ENCODE measurements at places on chromosomes 12 and 14. TPM values are rescaled to one million over a fixed set of nuclear protein-coding genes. Genes with fewer than 3 reads are reported as not detected.

- DNase-seq, result no peak
These were observed 282.3 kb downstream of the CACNA1C start for GRCh38 chr12:2335109-2335508.

DNA sequence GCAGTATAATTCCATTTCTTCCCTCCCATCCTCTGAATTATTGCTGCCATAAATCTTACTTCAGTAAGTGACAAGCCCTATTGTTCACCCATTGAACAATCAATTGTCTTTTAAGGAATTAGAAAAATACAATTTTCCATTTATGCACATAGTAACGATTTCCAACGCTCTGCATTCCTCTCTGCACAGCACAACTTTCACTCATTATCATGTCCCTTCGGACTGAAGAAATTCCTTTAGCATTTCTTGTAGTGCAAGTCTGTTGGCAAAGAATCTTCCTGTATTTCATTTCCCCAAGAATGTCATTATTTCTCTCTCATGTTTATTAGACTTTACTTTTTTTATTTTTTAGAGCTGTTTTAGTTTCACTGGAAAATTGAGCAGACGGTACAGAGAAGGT lies 252.1 kb upstream of the RTL1 start:
- DNase-seq, result no peak

- DNase-seq, result no peak
These were observed 46.9 kb downstream of the BTG1 start for GRCh38 chr12:92098594-92099380.

GRCh38 chr14:75851574-75851866 lies 130.3 kb downstream of the TGFB3 start:
- no peak for DNase-seq

- no peak for DNase-seq
These were observed 18.9 kb downstream of the TMEM120B start for GRCh38 chr12:121731473-121731872.

DNA sequence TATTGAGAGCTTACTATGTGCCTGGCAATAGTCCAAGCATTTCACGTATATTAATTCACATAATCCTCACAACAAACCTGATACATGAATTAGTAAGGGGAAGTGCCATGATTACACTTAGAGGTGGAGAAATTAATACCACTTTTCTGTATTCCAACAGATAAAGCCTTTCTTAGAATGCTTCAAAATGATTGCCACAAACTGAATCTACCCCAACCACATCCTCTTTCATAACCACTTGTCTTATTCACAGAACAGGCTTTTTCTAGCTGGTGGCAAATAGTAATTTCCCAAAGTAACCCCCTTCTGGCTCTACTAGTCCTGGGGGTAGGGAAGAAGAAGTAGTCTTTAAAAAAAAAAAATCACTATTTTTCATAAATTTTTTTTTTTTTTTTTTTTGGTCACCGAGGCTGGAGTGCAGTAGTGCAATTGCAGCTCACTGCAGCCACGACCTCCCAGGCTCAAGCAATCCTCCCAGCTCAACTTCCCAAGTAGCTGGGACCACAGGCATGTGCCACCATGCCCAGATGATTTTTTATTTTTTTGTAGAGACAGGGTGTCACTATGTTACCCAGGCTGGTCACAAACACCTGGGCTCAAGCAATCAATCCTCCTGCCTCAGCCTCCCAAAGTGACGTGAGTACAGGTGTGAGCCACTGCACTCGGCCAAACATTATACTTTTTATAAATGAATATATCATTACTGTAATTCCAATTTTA lies 59.0 kb upstream of the ARID2 start:
- no peak for DNase-seq

DNA sequence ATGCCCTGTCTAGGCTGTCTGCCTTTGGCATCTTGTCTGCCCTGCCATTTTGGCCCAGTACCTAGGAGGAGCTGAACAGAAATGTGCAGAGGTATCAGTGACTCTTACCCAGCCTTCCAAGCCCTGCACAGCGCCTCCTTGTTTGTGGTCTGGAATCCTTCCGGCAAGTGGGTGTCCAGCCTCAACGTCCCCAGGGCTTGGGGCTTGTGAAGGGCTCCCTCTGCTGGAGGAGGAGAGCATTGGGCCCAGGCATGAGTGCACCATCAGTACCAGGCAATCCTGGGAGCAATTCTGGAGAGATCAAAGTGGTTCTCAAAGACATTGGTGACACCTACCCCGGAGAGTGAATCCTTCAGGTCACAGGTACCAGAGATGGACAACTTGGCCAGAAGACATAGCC lies 2.4 kb upstream of the TCL1B start:
- no peak for DNase-seq

GRCh38 chr12:78966062-78966461 lies 101.5 kb downstream of the SYT1 start:
- no peak for DNase-seq

DNA sequence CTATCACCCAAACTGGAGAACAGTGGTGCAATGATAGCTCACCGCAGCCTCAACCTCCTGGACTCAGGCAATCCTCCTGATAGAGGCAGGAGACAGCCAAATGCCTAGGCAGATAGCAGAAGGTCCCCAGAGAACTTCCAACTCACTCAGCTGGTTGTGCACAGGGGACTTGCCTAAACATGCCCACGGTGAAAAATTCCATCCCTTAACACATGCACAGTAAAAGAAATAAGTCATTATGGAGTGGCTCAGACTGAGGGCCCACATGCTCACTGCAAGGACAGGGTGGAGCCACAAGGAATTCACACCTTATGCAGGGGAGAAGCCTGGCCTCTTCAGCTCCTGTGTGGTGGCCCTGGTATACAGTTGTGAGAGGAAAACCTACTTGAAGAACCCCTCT lies 525.8 kb upstream of the ATP2B1 start:
- DNase-seq, result no peak

TGM1 gene
- 0.64 TPM for total RNA-seq

NANOG gene
- total RNA-seq, result not detected

VWF gene
- 1,804 TPM for total RNA-seq
